Activated gamma-delta T cell treated with Interleukin-2 at 50 U/mL for 16 hours (primary cell): ENCODE measurements at places on chromosomes 1 and 21.

- DNase-seq, result no peak
Measured at GRCh38 chr1:59124166-59124565, 172.7 kb upstream of the FGGY start.

- DNase-seq, result no peak
Measured at GRCh38 chr1:219514728-219515127, 98.2 kb downstream of the ZC3H11B start.

DNA sequence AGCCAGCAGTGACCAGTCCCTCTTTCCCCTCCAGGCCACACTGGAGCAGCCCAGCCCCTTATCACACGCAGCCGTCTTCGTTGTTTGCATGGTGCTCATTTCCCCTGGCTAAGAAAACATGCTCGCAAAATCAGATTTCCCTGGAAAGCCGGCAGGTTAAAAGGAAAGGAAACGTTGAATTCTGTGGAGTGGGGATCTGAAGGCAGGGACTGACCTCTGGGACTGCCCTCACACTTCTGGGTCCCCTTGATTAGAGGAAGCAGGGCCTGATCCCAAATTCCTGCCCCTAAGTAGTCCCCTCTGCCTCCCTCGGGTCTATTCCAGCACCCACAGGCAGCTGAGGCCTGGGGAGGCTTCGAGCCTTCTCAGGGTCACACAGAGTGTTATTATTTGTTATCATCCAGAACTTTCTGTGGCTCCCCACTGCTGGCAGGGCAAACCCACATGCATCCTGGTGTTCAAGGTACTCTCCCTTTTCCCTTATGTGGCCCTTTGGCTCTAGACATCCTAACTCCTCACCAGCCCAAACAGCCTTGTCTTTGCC is 125.2 kb upstream of the ZBTB40 start:
- no peak for DNase-seq

DNA sequence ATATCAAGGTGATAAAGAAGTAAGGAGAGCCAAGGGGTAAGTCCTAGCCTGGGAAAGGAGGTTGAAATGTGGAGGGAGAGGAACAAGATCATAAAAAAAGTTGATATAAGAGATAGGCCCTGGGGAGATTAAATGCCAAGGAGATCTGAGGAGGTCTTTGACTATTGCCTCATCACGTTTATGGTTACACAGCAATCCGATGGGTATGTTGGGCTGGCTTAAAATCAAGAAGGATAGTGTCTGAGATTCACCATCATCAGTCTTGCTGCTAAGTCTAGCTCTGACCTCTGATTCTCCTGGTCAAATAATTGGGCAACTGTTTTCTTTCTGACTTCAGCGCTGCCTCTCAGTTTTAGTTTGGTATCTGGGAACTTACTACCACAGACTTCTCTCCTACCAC is 416.3 kb downstream of the GPATCH2 start:
- no peak for DNase-seq

GRCh38 chr1:12620488-12620865 is 2.5 kb upstream of the DHRS3 start:
- DNase-seq, result peak; percentile 12

- DNase-seq, result no peak
Measured at GRCh38 chr1:40243351-40243750, 4.4 kb upstream of the TMCO2 start.

- no peak for DNase-seq
Measured at GRCh38 chr21:28773036-28773435, 219.6 kb downstream of the LTN1 start.

- DNase-seq, result no peak
Measured at GRCh38 chr1:227928811-227929375, 18.8 kb downstream of the WNT9A start.

DNA sequence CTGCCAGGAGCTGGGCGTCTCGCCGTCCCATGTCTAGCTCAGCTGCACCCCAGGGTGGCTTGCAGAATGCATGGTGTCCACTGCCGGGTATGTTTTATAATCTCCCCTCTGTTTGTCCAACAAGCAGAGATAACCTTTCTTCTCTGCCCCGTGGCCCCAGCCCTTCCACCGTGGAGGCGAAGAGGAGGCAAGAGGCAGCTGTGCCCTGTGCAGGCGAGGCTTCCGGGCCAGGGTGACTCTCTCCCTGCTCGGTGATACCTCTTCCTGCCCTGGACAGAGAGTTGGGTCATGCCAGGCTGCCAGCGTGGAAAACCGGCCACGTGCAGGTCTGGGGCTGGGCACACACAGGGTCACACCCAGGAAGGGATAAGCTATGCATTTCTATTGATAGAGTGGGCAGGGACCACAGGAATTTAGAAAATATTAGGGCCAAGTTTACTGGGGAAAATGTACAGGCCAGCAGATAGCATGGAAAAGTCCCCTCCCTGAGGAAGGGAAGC is at the start of gene TFF2:
TFF2 (minus strand) TSS at position 68 of the 500 bp plus-strand sequence; CDS start at position 31, 37 bp downstream.
- no peak for DNase-seq

- DNase-seq, result peak; percentile 54
Measured at GRCh38 chr1:110554871-110555801, 36.2 kb upstream of the KCNA10 start.

- no peak for DNase-seq
Measured at GRCh38 chr1:59761443-59761842, 53.3 kb upstream of the HOOK1 start.

DNA sequence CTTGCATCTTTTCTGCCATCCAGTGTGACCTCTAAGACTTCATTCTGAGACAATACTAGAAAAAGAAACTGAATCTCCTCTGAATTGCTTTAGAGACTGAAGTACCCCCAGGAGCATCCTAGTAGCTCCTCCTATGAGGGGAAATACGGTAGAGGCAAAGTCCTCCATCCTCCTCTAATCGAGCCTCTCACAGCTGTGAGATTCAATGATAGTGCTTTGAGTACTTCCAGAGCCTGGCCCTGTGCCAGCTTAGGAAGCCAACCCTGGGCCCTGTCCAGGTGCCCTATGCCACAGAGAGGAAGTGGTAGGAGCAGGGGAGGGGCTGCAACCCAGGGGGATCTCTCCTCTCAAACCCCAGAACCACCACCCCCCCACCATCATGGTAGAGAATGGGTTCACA is 10.7 kb downstream of the RORC start:
- no peak for DNase-seq

DNA sequence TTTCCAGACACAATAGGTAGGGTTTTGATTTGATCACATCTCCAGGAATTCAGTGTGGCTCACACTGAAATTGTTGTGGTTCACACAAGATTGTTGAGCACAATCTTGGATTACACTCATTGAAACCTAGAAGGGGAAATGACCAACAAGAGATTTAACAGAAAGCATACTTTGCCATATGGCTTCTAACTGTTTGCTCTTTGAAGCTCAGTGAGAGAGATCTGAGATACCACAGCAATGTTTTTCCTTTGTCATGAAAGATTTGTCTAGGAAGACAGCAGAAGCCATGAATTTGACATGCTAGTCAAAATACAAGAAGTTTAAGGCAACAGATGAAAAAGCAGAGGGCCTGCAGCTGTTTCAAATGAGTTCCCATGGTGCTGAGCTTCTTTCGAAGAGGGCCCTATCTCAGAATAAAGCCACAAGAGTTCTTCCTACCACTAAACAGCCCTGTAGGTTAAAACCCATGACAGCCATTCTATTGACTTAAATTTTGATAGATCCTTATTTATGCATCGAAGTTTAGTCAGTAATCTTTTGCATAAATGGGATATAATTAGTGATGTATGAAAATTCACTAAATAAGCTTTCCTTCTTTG is 650.4 kb downstream of the LTN1 start:
- DNase-seq, result no peak

- no peak for DNase-seq
Measured at GRCh38 chr1:232223183-232223708, 406.7 kb downstream of the SIPA1L2 start.

DNA sequence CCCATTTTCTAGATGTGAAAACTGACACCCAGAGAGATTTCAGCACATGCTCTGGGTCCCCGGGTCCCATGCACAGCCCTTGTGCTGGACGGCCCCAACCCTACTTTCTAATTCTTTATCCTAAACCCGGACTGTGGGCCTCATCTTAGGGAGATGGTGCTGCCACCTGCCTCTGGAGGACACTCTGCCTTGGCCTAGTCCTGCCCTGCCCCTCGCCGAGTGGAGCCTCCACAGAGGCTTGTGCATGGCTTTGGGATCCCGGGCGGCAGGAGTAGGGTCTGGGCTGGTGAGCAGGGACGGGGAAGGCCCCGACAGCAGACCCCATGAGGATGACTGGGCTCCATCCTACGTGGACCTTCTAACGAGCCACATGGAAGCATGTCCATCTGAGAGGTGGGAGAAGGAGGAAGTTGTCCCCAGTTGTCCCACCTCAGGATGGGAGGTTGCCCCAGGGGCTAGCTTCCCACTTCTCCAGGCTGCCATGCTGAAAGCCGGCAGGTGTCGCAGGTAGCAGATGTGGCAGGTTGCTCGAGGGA is 12.4 kb downstream of the MX2 start:
- no peak for DNase-seq

DNA sequence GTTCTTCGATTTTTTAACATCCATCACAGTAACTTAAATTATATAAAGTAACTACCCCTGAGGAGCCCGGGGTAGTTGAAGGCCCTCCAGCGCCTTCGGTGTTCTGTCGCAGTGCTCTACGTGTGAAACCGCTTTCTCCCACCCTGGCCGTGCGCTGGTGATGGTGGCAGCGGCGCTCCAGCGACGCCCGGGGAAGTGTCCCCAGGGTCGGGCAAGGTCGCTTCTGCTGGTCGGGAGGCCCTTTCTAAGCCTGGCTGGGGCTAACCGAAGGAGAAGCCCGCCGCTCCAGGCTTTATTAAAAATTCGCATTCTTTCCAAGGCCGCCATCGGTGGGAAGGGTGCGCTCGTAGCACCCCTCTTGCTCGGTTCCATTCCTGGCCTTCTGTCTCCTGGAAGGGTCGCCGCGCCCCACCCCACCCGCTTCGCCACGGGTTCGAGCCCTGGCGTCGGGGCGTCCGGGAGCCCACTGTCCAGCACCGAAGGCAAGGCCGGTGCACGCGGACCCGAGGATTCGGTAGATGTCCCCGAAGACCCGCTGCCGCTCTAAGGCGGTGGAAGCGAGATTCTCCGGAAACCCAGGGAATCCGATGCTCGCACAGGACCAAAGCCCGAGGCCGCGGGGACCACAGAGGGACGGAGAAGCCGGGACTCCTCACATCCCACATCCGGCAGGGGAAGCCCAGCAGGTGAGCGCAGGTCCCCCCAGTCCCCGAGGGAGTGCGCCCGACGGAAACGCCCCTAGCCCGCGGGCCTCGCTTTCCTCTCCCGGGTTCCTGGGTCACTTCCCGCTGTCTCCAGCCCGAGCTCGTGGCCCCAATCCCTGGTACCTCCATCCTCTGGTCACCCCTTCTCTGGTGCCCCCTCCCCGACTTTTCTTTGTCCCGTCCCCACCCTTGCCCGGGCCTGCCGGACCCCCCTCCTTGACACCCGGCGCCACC is 685 bp upstream of the RIPPLY3 start:
- DNase-seq, result no peak

- DNase-seq, result no peak
Measured at GRCh38 chr1:150233359-150234308, 2.3 kb downstream of the ANP32E start.

GRCh38 chr1:229409616-229410369 is 24.1 kb downstream of the ACTA1 start:
- no peak for DNase-seq

DNA sequence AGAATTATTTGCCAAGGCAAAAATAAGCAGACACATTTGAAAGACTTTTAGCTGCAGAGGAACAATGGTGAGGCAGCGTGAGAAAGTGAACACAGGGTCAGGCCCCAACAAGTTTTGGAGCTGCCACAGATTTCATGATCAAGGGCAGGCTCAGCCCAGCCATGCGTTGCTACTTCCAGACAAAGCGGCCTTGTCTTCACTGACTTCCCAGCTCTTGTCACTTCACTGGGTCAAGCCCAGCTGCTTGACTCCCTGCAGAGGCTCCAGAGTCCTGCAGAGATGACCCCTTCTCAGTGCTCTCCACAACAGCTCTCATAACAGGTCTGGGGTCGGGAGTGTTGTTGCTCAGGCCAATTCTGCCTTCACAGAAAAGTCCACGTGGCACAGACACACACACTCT is 35.8 kb downstream of the HHAT start:
- DNase-seq, result no peak

DNA sequence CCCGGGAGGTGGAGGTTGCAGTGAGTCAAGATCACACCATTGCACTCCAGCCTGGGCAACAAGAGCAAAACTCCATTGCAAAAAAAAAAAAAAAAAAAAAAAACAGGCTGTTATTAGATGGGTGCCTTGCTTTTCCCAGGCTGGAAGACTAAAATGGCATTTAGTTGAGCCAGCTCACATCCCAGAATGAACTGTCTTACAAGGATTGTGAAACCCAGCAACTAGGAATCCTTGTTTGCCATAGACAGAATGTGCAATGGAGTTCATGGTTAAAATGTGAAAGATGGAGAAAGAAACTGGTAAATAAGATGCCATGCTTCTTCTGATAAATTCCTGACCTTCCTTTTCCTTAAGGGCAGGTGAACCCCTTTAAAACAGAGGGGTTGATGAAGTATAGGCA is 215.8 kb upstream of the GREM2 start:
- DNase-seq, result no peak

DNA sequence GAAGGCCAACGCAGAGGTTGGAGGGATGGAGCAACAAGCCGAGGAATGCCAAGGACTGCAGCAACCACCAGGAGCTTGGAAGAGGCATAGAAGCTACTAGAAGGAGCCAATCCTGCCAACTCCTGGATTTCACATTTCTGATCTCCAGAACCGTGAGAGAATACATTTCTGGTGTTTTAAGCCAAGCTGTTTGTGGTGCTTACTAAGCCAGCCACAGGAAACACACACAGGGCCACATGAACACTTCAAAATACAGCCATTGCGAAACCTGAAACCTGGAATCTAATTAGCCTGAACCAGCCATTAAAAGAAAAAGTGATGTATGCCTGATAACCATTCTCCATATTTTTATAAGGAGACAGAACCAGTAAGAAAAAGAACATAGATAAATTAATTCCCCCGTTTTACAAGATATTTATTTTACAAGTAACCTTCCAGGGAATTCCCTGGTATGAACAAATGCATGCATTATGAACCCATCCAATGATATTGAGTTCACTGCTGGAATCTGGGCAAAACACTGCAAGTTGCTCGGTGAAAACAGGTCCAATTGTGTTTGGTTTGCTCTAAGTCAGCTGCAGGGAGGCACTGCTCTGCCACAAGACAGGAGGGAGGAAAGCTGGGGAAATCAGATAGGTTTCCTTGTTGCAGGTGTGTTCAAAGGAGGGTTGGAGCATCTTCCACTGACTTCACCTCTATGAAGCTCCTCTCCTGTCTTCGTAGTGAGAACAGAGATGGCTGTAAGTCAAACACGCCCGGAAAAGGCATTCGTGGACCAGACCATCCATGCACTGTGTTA is 70.2 kb downstream of the ETS2 start:
- DNase-seq, result no peak

DNA sequence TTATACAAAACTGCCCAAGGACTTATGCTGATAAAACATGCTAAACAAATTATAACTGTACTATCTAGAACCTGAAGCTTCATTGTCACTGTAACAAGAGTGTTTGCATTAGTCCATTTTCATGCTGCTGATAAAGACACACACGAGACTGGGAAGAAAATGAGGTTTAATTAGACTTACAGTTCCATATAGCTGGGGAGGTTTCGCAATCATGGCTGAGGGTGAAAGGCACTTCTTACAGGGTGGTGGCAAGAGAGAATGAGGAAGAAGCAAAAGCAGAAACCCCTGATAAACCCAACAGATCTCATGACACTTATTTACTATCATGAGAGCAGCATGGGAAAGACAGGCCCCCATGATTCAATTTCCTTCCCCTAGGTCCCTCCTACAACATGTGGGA is 100.4 kb downstream of the SPATA6 start:
- DNase-seq, result no peak

GRCh38 chr1:162740755-162741154 is 49.7 kb upstream of the HSD17B7 start:
- DNase-seq, result no peak
